A172 (cell line): ENCODE measurements at places on chromosomes 16 and 17.
A peak's percentile ranks its signal among the peaks of the same experiment; 100 is the strongest.

GRCh38 chr17:10178506-10178991 lies 19.9 kb downstream of the GAS7 start:
- no peak for DNase-seq

DNA sequence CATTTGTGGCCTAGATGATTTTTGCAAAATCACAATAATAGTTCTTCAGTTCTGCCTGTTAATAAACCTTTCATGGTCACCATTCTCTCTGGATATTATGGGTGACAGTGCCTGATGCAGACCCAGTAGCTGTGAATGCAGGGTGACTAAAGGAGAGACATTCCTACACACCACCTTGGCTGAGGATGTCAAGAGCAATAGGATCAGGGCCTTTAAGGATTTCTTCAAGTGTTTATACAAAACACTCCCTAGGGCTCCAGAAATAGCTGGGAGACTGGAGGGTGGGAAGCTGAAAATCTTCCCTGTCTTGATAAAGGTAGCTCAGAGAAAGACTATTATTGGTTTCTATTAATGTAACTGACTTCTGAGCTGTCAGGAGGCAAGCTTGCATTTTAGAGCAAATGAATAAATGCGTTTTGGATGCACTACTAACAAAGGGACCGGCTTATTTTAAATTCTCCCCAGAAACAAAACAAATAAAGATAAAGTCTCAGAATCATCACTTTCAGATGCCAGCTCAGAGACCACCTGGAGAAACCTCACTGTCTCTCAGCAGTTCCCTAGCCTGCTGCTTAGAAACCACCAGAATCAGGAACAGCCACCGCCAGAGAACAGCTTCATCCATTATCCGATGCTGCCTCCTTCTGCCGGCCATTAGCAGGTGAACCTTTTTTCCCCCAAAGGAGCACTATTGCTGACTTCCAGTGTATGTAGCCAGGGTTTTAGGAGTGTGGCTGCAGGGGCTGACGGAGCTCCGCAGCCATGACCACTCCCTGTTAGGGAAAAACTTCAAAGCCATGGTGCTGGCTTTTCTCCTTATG lies 171.4 kb upstream of the DYNLRB2 start:
- peak; percentile 49 for DNase-seq

- DNase-seq: no peak
These were observed 5.6 kb downstream of the ALOX12 start for GRCh38 chr17:7001318-7001961.

GRCh38 chr17:57447990-57448758 lies 191.9 kb downstream of the MSI2 start:
- no peak for DNase-seq

DNA sequence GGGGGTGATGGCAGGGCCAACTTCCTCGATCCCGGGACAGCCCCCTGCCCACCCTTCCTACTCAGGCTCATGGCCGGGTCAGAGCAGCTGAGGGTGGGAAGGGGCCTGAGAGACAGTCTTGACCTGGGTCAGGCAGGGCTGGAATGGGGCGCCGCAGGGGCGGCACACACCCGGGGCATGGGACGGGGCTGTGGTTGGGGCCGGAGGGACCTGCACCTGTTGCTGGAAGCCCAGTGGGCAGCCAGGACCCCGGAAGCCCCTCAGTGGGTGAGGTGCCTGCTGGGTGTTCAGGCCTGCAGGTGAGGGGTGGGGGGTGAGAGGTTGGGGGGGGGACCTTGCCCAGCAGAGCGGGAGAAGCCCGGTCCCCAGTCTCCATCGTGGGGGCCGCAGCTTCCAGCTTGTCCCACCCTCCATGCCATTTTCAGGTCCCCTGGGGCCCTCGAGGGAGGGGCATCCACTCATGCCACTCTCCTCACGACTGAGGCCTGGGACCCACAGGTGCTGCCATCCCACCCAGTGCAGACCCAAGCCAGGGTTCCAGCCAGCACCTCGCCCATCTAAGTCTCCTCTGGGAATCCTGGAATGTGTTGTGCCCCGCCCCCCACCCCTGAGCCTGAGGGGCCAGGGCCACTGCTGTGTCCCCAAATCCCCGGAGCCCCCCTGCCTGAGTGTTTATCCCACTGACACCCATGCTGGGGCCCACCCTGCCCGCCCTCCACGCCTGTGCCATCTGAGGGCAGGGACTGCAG lies 43.4 kb upstream of the ACSF3 start:
- DNase-seq: no peak

GRCh38 chr16:1152651-1153259 lies at the start of gene CACNA1H:
Gene CACNA1H, plus strand, starts transcription at chr16:1153106. Its CDS starts 632 bp downstream, at chr16:1153738.
- no peak for DNase-seq

GRCh38 chr17:38315497-38315896 lies 18.5 kb downstream of the MRPL45 start:
- DNase-seq: no peak

GRCh38 chr17:63993368-63993985 lies 4.7 kb upstream of the PRR29 start:
- no peak for DNase-seq

- no peak for DNase-seq
These were observed 6.6 kb downstream of the CHMP6 start for GRCh38 chr17:80998118-80998747.
